Dermis lymphatic vessel endothelial cell (primary cell): ENCODE measurements at places on chromosomes 2 and 18. TPM values are rescaled to one million over a fixed set of nuclear protein-coding genes. Genes with fewer than 3 reads are reported as not detected.

INHA gene
- total RNA-seq, result not detected in 2 replicates

MERTK gene
- 13.4 and 20.5 TPM in 2 replicates for total RNA-seq

PRKCE gene
- 18.0 and 28.6 TPM in 2 replicates for total RNA-seq

MARCO gene
- total RNA-seq, result not detected in 2 replicates

RNMT gene
- 21.7 TPM in 2 replicates for total RNA-seq

ANKRD36C gene
- total RNA-seq, result 33.1 and 43.1 TPM in 2 replicates
